ENCODE measurements at places on chromosomes 11 and 22. TPM values are rescaled to one million over a fixed set of nuclear protein-coding genes. Genes with fewer than 3 reads are reported as not detected.

OR8A1 gene
- not detected for polyA plus RNA-seq

NDUFV1 gene
- 361 TPM for polyA plus RNA-seq

MRGPRX3 gene
- polyA plus RNA-seq, result not detected

CCDC81 gene
- polyA plus RNA-seq, result not detected

PAMR1 gene
- polyA plus RNA-seq, result 4.6 TPM

LRRC74B gene
- 0.27 TPM for polyA plus RNA-seq

NXPE1 gene
- 0.24 TPM for polyA plus RNA-seq

PDGFB gene
- 5.0 TPM for polyA plus RNA-seq

SMTNL1 gene
- 0.58 TPM for polyA plus RNA-seq

All from small intestine (tissue), 16 donors.